ENCODE measurements at places on chromosomes 3 and 15.

- DNase-seq = no peak
These were observed 1.6 kb upstream of the MCTP2 start for GRCh38 chr15:94229591-94230369.

GRCh38 chr3:4426782-4427344 lies 40.2 kb downstream of the SUMF1 start:
- DNase-seq = peak; percentile 44

DNA sequence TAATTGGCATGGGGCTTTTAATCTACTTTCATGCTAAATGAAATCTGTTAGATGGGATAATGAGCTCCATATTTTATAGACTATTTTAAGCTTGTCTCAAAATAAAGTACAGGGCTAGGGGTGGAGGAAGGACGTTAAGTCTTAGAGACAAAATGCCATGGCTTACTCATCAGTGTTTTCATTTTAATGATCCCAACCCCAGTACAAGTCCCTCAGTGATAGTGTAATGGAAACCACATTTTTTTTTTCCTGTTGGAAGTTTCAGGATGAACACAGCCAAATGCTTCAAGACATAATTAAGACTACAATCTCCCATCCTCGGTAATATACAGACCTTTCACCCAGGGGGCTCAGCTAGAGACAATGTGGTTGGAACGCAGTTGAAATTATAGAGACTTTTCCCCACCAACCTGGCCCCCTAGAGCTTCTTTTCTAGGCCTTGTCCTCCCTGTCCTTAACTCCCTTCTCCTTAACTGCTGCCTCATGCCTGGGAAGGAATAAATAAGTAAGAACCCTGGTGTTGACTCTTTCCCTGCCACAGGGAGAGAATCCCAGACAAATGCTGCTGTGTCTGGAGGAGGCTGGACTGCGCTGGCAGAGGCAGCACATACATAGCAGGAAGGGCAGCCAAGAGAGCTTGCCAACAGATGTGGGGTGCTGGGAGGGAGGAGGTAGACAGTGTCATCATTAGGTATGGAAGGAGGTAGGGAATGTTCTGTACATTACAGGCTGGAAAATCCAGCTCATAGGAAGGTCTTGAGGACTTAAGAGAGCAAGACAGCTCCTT lies 115.4 kb upstream of the ROPN1 start:
- no peak for DNase-seq

DNA sequence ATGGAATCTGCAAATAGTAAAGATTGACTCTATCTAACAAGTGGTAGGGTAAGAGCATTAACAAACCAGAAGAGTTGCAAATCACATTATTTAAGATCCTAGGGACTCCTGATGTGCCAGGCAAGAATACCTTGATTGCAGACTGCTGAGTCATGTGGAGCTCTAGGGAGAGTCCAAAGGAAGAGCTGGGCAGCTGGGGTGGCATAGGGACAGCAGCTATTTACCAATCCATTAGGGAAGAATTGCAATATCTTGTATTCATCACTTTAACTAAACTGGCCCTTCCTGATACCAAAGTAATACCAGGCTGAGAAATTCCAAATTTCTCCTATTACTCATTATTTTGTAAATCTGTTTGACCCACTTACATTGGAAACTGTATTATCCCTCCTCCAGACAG lies 52.2 kb upstream of the ACP3 start:
- DNase-seq = no peak
